ENCODE measurements at places on chromosomes 1 and 21. TPM values are rescaled to one million over a fixed set of nuclear protein-coding genes. Genes with fewer than 3 reads are reported as not detected.

PEA15 gene
- total RNA-seq, result 57.3 TPM

LYPD8 gene
- total RNA-seq, result not detected

IFI44 gene
- 37.0 TPM for total RNA-seq

LCE1E gene
- total RNA-seq, result not detected

ELAPOR1 gene
- total RNA-seq, result under 0.01 TPM

OR2T29 gene
- total RNA-seq, result not detected

EXO5 gene
- total RNA-seq, result 6.6 TPM

Measured in dermis lymphatic vessel endothelial cell (primary cell).